Pancreas (tissue), 10 donors: ENCODE measurements at places on chromosomes 3 and 15.

DNA sequence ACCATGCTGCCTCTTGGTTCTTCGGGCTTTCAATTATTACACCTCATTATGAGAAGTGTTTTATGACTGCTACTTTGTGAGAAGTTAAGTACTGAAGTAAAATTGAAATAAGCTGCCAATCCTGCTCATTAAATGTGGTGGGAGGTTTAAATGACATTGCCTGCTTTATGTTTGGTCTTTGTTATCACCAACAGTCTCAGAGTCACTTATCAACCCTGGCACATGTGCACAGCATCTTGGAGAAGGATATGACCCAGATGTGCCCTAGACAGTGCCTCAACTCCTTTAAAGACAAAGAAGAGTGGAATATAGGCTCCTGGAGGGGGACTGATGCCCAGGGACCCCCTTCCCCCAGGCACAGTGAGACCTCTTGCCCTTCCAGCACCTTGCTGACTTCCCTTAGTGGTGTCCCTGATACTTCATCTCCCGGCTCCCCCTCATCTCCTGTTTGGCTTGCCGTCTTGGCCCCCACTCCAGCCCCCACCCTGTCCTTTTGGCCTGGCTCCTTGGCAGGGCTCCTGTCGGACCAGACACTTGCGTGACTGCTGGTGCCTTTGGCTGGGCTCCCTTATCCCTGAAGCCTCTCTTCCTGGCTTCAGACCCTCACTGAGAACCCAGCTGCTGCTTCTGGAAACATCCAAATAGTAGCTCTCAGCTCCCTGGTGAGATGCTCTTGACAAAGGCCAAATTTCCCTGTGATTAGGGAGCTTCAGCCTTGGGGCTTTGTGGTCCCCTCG lies 39.8 kb downstream of the ARHGAP31 start:
- no peak for DNase-seq

DNA sequence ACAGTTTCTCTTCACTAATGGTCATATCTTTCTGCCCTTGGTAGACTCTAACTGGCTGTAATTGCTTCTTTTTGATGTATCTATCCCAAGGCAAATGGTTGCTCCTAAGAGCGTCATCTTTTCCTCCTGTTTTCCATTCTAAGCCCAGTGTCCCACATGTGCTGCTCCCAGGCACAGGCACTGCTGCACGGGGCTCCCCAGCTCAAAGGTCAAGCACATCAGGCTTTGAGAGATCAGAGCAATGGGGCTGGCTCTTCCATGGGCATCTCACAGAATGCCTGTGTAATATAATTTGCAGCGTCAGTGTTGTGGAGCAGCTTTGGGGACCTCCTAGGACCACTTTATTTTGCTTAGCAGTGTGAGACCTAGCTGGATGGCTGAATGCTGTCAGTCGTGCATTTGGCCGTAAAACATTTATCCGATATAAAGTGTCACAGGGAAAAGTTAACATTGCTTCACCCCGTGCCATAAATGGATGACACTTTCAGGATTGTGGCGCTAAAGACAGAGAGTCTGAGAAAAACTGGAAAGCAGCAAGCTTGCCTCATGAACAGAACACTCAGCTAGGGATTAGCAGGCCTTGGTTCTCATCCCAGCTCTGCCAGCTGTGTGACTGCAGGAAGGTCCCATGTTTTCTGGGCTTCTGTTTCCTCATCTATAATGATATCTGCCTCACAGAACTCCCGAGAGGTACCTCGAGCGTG lies 277.5 kb upstream of the TBL1XR1 start:
- DNase-seq, result no peak

DNA sequence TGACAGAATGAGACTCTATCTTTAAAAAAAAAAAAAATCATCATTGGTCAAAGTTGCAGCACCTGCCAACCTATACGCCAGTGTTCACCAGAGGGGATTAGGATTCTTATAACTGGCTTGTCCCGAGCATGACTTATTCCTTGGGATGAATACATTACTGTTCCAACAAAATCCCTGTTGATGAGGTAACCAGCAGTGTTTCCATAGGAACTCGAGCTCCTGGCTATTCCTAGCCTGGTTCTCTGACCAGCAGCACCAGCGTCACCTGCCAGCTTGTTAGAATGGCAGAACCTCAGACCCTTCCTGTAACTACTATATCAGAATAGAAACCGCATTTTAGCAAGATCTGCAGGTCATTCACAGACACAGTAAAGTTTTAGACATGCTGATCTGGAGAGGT lies 364.4 kb downstream of the PTPRG start:
- DNase-seq, result no peak

DNA sequence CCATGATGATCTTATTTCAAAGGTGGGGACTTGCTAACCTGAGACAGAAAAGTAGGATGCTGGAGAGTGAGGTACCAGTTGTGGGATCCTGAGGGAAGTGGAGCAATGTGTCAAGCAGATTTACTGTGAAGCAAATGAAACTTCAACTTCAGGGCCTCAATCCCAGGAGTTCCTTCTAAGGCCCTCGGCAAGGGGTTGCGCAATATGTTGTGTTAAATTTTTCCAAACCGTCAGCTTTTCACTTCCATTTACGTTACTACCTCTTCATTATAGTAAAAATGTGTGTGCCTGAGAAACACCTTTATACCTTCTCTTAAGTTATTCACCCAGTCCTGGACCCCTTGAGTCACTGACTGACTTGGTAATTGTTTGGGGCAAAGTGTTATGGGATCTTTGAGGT lies 42.5 kb upstream of the KCNH8 start:
- DNase-seq, result no peak
